ENCODE measurements at places on chromosomes 16 and 17. TPM values are rescaled to one million over a fixed set of nuclear protein-coding genes. Genes with fewer than 3 reads are reported as not detected.
A peak's percentile ranks its signal among the peaks of the same experiment; 100 is the strongest.

DNA sequence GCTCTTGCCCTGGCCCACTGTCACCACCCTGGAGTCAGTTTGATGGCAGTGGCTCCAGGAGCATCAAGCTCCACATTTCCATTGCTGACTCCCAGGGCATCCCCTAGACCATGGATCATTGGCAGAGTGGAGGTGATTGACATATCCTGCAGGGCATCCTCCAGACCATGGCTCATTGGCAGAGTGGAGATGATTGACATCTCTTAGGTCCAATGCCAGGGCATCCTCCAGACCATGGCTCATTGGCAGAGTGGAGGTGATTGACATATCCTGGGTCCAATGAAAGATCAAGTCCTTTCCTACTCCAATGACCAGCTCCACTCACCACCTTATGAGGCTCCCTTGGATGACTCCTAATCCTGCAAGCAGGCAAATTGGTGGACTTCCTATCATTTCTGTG is 174.3 kb upstream of the NLRP1 start:
- DNase-seq, result no peak

DNA sequence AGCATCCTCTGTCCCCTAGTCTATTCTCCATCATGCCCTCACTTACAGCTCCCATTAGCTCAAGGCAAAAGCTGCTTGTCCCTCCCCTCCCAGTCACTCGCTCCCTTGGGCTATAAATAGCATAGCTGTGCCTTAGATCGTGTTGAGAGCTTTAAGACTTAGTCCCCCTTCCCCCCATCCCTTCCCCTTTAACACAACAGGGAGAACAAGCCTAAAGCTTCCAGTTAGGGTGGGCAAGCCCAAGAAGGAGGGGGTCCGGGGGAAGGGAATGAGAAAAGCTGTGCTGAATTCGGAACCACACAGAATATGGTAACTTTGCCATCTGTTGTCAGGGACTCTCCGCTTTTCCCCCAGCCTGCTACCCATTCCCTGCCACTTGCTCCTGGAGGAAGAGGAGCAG is 4.9 kb upstream of the HIGD1B start:
- peak; percentile 71 for DNase-seq

The FBF1 gene
- total RNA-seq, result 18.7 TPM

- no peak for DNase-seq
Measured at GRCh38 chr16:80744856-80745255, 59.5 kb downstream of the CDYL2 start.

DNA sequence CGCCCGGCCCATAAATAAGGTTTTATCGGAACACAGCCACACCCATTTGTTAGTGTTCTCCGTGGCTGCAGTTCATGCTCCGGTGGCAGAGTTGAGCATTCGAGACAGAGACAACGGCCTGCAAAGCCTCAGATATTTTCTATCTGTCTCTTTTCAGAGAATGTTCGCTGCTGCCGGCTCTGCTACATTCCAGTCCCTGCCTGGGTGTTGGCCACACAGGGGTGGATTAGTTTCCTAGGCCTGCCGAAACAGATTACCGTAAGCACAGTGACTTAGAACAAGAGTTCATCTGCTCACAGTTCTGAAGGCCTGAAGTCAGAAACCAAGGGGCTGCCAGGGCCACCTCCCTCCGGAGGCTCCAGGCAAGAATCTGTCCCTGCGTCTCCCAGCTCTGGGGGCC is 19.1 kb upstream of the GSG1L start:
- no peak for DNase-seq

The DNAH9 gene
- total RNA-seq, result 35.3 TPM

The SPPL2C gene
- not detected for total RNA-seq

Measured in lung (tissue), 17 donors.